ENCODE measurements at places on chromosomes 5 and 9. TPM values are rescaled to one million over a fixed set of nuclear protein-coding genes. Genes with fewer than 3 reads are reported as not detected.
A peak's percentile ranks its signal among the peaks of the same experiment; 100 is the strongest.

DNA sequence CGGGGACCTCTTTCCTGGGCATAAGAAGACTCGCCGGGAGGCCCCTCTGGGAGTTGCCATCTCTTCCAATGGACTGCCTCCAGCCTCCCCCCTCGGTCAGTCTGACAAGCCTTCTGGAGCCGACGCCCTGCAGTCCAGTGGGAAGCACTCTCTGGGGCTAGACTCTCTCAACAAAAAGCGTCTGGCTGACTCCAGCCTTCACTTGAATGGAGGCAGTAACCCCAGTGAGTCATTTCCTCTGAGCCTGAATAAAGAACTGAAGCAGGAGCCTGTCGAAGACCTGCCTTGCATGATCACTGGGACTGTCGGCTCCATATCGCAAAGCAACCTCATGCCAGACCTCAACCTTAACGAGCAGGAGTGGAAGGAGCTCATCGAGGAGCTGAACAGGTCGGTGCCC is 28.4 kb upstream of the LTC4S start:
- peak; percentile 82 for DNase-seq

GRCh38 chr9:121292051-121292450 is 24.1 kb downstream of the GSN start:
- peak; percentile 22 for DNase-seq

DNA sequence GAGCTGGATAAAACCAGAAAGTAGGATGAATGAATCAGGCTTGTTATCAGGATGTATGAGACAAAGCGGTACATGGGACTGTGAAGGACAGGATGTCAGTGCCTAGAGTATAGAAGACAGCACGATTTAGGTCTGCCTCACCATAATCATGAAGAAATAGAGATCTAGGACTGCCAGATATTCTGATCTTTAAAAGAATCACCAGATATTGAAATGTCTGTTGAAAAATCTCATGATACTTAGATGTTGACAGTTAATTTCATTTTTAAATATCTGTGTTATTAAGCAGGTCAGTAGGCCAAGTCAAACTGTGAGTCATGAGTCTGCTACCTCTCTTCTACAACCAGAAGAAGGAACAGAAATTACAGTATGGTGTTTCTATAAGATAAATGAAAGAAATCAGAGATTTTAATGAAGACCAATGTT is 65.0 kb downstream of the ST8SIA4 start:
- no peak for DNase-seq

- no peak for DNase-seq
Observed at GRCh38 chr9:107219486-107220077, 63.5 kb upstream of the RAD23B start.

TJP2 gene
- total RNA-seq: 121 TPM

- DNase-seq: no peak
Observed at GRCh38 chr5:136656811-136657210, 291.5 kb upstream of the TRPC7 start.

GRCh38 chr5:177103523-177104253 is 17.0 kb downstream of the FGFR4 start:
- DNase-seq: no peak

GRCh38 chr9:114370968-114371320 is 16.8 kb downstream of the AKNA start:
- DNase-seq: peak; percentile 67

DNLZ gene
- total RNA-seq: 15.5 TPM

GRCh38 chr9:27487128-27487640 is 36.9 kb upstream of the IFNK start:
- no peak for DNase-seq

PCDHB4 gene
- 6.2 TPM for total RNA-seq

- no peak for DNase-seq
Observed at GRCh38 chr5:16889972-16890519, 46.0 kb downstream of the MYO10 start.

GRCh38 chr9:79639354-79639753 is 67.6 kb downstream of the TLE4 start:
- DNase-seq: no peak

GRCh38 chr9:127366594-127366993 is 30.4 kb upstream of the SLC2A8 start:
- DNase-seq: peak; percentile 85

DNA sequence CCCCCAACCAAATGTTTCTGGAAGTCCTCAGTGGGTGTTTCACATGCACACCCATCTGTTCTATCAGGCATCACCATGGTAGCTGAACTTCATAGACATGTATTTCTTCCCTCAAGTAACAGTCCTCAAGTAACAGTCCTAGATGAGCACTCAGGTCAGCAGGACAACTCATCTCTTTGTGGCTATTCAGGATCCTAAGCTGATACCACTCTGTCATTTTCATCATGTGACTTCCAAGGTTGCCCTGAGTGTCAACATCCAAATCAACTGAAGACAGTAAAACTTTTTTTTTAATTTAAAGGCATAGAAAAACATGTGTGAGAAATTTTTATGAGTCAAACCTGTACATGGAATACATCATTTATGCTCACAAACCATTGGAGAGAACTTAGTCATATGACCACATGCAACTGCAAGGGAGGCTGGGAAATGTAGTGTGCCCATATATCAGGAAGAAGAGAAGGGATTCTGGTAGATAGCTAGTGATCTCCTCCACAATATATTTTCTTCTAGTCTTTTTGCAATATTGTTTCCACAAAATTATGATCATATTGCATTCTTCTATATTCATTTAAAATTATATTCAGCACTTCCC is 64.2 kb upstream of the FST start:
- DNase-seq: no peak

MARCOL gene
- not detected for total RNA-seq

DNA sequence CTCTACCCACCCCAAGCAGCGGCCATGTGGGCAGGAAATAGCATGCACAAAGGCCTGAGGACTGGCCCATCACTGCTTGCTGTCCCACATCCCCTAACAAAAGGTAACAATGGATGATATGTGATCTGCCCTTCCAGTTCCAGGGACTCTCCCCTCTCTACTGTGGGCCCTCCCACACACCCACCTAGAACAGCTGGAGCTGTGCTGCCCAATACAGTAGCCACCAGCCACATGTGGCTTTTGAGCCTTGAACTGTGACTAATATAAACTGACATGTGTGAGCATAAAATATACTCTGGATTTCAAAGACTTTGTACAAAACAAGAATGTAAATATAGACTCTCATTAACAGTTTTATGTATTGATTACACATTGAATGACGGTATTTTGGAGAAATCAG is 78.1 kb downstream of the C5orf15 start:
- DNase-seq: peak; percentile 22

GABRA1 gene
- not detected for total RNA-seq

GRCh38 chr5:152465140-152465539 is 60.1 kb upstream of the NMUR2 start:
- DNase-seq: no peak

CMYA5 gene
- 5.9 TPM for total RNA-seq

DNA sequence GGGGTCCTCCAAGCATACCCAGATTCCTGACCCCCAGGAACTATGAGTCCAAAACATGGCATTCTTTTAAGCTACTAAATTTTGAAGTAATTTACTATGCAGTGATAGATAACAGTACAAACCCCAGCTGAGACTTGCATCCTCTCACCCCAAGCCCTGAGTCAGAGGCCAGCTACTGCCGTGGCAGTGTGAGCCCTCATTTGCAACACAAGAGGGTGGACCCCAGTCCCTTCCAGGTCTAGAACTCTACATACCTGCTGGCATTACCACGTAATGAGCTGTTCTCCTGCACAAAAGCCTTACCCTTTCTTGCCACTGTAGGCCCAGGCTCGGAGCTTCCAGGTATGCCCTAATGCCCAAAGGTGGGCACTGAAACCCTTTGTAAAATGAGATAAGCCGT is 108.6 kb upstream of the ERCC6L2 start:
- DNase-seq: no peak

DNA sequence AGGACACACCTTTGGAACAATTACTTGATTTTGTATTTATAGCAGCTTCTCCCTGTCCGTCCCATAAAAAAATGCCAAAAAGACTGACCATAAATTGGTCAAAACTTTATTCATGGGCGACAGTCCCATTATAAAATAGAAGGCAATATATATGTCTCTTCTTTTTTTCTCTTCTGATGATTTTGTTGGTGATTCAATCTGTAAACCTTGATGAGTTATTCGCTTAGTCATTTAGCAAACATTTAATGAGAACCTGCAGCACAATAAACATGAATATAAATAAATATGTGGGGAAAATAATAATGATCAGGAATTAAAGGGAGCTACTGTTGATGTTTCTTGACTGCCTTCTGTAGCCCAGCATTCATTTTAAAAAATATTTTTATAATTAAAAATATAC is 356.4 kb upstream of the ACTBL2 start:
- no peak for DNase-seq

- DNase-seq: no peak
Observed at GRCh38 chr5:175560011-175560410, 81.7 kb downstream of the SFXN1 start.

DNA sequence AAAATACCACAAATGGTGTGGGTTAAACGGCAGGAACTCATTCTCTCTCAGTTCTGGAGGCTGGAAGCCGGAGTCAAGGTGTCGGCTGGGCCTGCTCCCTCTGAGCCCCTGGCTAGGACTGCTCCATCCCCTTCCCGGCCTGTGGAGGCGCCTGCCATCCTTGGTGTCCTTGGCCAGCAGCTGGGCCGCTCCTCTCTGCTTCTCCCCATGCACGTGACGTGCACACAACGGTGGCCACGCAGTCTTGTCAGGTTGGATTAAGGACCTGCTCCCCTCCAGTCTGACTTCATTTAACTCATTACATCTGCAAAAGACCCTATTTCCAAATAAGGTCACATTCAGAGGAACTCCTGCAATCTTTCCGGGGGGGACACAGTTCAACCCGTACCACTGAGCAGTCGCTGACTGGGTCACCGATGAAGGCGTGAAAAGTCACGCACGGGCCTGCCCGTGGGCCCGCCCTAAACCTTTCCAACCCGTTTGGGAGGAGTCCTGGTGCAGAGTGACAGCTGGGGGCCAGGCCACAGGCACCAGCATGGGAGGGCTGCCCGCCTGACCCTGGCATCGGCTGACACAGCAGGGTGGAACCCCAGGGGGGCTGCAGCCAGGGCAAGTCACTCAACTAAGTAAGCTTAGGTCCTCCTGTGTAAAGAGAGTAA is 135.2 kb downstream of the COL23A1 start:
- no peak for DNase-seq

DNA sequence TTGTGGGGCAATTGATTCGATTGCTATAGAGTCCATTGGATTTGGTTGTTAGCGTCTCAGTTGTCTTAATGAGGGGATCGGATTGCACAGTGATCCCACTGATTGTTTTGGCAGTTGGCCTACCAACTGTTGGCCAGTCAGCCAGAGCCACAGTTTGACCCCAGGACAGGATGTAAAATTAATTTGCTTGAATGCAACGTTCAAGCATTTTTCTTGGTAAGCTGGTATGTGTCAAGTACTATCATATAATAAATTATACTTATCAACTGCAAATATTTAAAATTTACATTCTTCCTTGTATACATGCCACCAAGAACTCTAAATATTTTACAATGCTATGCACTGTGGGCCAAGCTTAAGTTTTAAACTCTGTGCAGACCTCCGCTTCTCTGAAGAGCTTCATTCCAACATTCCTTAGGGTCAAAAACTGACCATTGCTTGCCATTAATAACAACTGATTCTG is 80.4 kb upstream of the OSMR start:
- DNase-seq: no peak

DNA sequence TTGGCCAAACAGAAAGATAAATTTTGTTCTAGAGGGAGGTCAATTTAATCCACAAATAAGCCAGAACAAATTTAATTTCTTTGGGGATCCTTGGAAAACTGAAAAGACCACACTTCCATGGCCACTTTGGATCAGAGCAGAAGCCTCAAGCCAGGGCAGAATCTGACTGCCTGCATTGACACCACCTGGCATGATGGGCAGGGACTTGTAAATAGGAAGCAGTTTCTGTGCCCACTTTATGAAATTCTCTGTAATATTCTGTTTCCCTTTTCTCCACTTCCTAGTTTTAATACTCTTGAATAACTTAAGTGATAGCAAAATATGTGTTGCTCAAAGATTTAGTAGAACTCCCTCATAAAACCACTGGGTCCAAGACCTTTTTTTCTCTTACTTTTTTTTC is 6.7 kb upstream of the TMEM252 start:
- DNase-seq: no peak

DNA sequence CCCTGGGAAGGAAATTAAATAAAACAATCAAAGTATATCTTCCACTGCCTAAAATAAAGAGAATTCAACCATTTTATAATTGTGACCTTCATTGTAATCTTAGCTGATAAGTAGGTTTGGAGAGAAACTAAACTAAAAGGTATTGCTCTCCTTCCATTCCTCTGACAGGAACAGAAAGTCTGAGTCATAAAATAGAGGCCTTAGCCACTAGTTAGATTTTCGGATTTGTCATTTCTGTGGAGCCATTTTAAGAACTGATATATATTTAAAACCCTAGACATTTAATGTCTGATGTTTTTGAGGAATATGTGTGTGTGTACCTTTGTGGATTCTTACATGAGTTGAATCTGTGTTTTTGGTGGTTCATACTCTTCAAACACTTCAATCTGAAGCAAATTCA is 11.8 kb upstream of the TMC1 start:
- DNase-seq: no peak

- peak; percentile 60 for DNase-seq
Observed at GRCh38 chr9:134633362-134634142, 8.1 kb upstream of the COL5A1 start.

GRCh38 chr5:78649861-78650496 is 1.4 kb upstream of the LHFPL2 start:
- DNase-seq: no peak

- no peak for DNase-seq
Observed at GRCh38 chr9:73441223-73441622, 289.6 kb downstream of the ANXA1 start.

DNA sequence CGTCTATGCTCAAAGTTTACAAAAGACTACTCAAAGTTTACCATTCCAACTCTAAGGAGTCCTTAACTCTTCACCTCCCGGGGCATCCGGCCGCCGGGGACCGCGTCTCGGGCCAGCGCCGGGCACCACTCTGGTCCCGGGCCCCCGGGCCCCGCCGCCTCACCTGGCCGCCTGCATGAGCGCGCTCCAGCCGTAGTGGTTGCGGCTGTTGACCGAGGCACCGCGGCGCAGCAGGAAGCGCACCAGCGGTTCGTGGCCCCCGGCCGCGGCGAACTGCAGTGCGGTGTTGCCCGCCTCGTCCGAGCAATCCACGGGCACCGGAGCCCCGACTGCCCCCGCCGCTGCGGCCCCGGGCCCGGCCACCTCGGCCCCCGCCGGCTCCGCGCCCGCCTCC is 388 bp downstream of the ANKS6 start:
- DNase-seq: peak; percentile 81

DNA sequence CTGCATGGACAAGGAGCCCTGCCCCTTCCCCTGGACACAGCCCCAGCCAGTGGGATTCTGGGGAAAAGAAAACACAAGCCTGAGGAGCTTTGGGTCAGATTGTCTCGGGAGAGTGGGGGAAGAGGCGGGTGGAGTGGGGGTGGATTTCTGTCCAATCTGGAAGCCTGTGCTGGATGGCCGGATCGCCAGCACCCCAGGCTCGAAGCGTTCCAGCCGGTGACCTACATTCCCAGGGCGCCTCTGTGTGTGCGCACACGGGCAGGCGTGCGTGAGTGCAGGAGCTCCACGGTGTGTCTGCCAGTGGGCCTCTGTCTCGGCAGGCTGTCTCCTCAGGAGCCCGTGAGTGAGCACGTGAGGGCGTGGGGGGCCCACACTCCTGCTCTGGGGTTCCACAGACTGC is 74.3 kb upstream of the DAB2IP start:
- DNase-seq: no peak

DMRT2 gene
- total RNA-seq: 0.69 TPM

SHOC1 gene
- not detected for total RNA-seq

- peak; percentile 94 for DNase-seq
Observed at GRCh38 chr9:128863647-128864046, 18.1 kb downstream of the KYAT1 start.

IRX4 gene
- not detected for total RNA-seq
